ENCODE measurements at places on chromosomes 13 and 19.

GRCh38 chr13:31018511-31018910 is 86.1 kb downstream of the TEX26 start:
- DNase-seq: no peak

DNA sequence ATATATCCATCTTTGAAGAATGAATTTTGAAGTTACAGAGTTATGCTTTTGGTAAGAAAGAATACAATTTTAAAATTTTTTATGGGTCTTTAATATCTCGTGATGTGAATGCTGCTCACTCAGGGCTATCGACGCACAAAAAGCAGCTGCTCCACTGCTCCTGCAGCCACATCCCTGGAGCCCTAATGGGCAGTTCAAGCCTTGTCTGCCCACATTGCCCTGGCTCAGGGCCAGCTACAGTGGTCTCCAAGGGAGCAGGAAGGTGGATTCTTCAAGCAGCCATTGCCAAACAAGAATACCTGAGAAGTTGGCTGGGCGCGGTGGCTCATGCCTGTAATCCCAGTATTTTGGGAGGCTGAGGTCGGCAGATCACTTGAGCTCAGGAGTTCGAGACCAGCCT is 85.8 kb downstream of the IPO5 start:
- DNase-seq: no peak

DNA sequence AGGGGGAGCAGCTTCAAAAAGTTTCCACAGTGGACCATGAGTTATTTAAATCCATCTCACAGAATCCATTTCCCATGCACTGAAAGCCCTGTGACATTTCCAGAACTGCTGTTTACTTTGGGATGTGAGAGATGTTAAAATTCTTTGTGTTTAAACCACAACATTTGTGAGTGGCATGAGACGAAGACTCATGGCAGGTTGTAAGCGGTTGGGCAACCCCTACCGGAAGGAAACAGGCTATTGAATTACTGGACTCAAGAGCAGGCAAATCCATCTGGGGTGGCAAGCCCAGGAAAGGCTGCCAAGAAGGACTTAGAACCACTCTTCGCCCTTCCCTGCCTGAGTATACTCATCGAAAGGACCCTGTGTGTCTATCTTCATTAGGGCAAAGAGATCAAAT is 22.3 kb upstream of the CLDN10 start:
- no peak for DNase-seq

DNA sequence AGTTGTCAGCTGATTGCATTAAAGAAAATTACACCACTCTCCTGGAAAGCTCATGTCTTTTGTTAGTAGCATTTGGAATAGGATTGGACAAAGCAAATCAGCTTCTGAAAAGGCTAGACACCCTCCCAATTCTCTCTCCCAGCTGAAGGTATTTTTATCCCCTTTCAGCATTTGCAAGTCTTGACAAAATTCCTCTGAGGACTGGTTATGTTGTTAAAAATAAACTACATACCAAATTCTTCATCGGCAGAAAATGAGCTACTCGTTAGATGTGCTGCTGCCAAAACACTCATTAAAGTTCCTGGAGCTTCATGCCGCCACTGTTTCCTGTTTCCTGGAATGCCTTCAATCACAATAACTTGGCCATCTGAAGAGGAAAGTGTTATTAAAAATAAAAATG is 37.1 kb downstream of the UTP14C start:
- DNase-seq: no peak

- DNase-seq: no peak
Measured at GRCh38 chr13:98999639-98999952, 21.7 kb upstream of the DOCK9 start.

DNA sequence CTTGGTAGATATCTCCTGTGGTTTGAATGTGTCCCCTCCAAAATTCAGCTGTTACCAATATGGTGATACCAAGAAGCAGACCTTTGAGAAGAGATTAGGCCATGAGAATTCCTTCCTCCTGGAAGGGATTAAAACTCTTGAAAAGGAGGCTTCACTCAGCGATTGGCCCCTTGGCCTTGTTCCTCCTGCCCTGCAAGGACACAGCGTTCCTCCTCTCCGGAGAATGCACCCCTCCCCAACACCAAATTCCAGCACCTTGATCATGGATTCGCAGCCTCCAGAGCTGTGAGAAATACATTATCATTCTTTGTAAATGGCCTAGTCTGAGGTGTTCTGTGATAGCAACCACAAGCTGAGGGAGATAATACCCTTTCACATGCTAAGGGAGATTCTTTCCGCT is 34.5 kb upstream of the ARHGEF7 start:
- DNase-seq: no peak

DNA sequence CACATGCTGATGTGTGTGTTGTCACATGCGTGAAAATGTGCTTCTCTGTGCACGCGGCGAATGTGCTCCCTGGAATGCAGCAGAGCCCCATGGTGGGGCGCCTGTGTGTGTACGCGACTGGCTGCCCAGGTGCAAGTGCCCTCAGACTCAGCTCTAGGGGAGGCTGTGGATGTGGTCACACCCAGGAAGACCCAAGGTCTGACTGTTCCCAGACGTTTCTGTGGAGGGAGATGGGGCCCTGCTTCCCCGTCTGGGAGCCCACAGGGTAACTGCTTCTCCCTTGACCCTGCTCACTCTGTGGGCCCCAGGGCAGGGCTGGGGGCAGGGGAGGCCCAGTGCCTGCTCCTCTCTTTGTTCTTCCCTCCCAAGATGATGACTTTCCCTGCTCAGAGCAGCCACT is 7.9 kb upstream of the UQCR11 start:
- DNase-seq: peak; percentile 22

DNA sequence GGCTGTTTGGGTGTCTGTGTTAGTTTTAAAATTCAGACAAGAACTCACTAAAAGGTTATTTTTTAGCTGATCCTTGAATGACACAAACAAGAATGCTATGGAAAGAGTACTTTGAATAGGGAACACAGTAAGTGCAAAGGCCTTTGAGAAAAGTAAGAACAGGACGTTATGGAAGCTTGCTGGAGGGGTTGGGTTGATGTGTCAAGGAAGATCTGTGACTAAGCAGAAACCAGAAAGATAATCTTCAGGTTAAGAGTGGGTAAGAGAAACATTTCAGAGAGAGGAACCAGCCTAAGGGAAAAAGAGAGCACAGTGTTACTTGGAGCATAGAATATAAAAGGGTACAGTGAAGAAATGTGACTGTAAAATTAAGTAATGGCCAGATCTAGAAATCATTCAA is 41.2 kb upstream of the TRPC4 start:
- no peak for DNase-seq

DNA sequence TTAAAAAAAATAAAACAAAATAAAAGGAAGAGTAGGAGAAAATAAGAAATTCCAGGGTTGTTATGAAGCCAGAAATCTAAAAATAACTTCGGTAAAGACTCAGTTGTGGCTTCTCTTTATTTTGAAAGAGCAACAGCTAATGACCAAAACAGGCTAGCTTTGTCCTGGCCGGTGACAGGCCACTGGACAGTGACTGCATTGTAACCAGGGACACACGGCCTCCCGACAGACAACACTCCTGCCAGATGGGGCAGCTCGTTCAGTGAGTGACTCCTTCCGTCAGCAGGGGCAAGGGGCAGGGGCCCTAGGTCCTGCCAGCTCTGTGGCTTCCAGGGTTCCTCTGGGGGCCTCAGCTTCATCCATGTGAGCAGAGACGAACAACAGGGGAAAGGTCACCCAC is 173.4 kb downstream of the KATNAL1 start:
- no peak for DNase-seq

DNA sequence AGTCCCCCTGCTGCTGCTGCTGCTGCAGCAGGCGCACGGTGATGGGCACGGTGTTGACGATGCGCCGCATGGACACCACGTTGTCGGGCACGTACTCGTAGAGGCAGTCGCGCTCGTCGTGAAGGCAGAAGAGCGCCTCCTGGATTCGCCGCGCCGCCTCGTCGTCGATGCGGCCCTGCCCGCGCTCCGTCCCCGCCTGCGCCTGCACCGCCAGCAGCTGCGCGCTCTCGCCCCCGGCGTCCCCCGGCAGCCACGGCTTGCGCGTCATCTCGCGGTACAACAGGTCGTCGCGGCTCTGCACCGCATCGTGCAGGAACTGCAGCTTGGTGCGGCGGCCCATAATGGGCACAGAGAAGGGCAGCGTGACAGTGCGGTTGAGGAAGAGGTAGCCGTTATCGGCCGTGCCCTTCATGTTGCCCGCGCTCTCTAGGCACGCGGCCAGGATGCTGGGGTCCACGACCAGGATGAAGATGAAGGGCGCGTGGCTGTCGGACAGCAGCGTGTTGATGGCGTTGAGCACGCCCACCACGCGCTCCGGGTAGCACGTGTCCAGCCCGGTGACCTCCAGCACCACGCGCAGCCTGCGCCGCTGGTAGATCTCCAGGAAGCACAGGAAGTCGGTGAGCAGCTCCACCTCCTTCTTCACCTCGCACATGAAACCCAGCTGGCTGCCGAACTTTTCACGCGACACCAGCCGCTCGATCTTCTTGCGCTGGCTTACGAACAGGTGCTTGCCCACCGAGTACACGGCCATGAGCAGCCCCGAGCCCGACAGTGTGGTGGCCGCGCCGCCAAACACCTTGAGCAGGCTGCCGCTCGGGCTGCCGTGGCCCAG is 8.1 kb downstream of the NKPD1 start:
- no peak for DNase-seq

GRCh38 chr13:64937302-64937701 is 2292.8 kb downstream of the PCDH9 start:
- DNase-seq: no peak

DNA sequence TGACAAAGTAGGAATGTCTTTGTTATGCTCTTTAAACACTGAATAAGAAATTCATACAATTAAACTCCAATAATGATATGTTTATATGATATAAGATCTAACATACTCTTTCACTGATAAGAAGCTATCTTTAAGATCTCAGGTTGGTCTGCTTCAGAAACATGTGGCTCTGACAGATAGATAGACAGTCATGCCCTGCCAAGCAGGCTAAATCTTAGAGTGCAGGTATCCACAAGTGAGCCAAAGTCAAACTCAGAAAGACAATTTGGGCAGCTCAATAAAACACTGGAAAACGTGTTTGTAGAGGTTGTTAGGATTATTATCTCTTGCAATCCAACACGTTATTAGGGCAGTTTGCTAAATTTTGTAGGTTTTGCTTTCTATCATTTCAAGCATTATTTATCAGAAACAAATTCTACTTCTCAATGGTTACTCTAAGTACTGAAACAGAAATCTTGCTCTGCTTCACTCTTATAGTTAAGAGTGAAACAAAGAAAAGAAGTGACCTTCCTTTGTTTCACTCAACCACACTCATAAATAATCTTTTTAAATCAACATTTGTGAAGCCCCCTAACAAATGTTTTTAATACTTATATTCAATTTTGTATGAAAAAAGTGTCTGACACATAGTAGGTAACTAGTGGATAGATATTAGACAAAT is 1255.6 kb downstream of the DIAPH3 start:
- no peak for DNase-seq

DNA sequence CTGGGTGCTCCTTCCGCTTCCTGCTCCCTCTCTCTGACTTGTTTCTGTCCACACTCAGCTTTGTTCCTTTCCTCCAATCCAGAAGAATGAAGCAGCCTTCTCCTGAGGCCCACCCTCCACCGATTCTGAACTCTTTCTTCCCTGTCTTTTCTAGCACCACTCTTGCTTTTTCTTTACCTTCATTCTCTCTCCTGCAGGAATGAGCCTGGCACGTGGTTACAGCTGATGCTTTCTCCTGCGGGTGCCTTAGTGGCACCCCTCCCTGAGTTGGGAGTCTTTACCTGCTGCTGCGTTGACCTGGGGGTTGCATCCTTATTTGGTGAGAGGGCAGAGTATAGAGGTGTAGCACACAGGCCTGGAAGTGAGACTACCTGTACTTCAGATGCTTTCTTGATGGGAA is 6.2 kb downstream of the UBAC2 start:
- DNase-seq: no peak

DNA sequence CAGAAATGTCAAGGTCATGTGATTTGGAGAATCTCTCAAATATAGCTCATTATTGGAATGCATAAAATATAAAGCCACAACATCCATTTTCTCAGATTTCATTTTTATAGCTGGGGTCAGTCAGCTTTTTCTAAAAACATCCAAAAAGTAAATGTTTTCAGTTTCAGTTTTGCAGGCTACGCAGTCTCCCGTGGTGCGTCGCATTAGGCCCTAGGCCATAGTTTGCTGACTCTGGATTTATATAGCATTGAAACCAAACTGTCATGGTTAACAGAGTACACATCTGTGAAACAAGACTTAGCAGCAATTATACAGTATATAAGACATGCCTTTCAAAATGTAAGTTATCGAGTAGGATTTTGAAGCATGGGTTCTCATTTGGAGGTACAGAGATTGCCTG is 140.0 kb downstream of the IRS2 start:
- no peak for DNase-seq

DNA sequence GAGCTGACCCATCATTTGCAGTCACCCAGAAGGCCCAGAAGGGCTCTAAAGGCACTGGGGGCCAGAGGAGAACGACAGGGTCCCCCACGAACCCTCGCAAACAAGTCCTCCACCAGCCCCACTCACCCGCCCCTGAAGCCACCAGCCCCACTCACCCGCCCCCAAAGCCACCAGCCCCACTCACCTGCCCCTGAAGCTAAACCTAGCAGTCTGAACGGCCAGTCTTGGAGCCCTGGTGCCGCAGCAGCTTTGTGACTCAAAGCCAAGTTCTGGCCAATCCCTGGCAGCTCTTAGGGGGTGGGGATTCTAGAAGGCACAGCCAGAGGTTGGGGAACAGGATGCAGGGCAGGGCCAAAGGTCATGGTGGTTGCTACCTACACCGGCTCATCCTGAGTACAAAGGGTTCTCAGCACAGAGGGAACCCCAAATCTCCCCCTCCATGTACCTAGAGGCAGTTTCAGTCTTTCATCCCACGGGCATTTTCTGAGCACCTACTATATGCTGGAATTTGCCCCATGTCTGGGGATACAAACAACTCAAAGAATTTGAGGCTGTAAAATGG is at the start of gene IQCN:
TSS of gene IQCN (minus strand) at position 234 of the 562 bp plus-strand sequence. CDS start 4,974 bp downstream, outside the sequence.
- DNase-seq: no peak

All from Right ventricle myocardium inferior (tissue), 1 donor.